Stimulated activated CD4-positive, alpha-beta T cell treated with anti-CD3 and anti-CD28 coated beads, Interleukin-15, amount 100 ng/mL, for 24 hours (primary cell): ENCODE measurements at places on chromosomes 6 and 20.

DNA sequence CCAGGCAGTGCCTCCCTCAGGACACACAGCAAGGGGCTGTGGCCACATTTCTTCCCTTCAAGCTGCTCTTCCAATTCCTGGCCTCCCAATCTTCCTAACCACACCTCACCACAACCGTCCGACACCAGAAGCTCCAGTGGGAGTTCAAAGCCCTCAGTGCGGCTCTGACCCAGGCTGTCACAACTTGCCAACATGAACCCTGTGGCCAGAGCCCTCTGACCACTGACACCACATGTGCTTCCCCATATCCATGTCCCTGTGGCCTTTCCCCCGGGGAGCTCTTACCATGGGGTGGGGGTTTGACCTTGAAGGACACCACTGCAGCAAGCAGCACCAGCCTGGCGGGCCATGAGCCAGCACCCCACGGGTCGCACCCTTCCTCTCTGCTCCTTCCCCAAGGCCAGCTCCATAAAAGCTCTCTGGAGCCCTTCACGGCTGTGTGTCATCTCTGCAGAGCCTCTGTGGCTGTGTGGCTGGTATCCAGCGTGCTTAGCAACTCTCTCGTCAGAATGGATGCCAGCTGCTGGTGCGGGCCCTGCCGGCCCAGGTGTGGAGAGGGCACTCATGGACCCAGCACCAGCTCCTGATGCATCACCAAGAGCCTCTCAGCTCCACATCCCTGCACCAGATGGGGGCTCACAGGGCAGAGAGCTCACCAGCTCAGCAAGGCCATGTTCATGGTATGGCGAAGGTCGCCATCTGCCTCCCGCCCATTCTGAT, 106.1 kb downstream of the PSMB1 start:
- no peak for DNase-seq

GRCh38 chr6:40760887-40761286, 173.7 kb upstream of the LRFN2 start:
- no peak for DNase-seq

GRCh38 chr20:24948939-24949679, at the start of gene CST7:
CST7 (plus strand) TSS chr20:24949269; CDS start chr20:24949506, 237 bp downstream.
- peak; percentile 90 for DNase-seq

GRCh38 chr6:116323863-116324262, 44.1 kb upstream of the TSPYL1 start:
- DNase-seq, result no peak

DNA sequence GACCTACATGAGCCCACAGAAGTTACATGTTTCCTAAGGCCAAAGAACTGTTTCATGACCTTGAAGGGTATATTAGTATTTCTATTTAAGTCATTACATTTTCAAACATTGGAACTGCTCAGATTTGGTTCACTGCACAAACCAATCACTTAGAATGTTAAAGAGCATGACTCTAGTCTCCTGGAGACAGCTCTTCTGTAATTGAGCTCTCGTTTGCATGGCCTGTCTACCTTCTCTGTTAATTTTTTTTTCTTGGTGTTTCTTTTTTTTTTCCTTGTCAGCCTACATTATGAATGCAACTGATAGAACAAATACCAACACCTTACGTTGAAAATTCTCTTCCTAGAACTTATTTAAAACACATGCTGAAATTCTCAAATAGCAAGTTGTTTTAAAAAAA, 860.2 kb upstream of the MAP3K7 start:
- no peak for DNase-seq

DNA sequence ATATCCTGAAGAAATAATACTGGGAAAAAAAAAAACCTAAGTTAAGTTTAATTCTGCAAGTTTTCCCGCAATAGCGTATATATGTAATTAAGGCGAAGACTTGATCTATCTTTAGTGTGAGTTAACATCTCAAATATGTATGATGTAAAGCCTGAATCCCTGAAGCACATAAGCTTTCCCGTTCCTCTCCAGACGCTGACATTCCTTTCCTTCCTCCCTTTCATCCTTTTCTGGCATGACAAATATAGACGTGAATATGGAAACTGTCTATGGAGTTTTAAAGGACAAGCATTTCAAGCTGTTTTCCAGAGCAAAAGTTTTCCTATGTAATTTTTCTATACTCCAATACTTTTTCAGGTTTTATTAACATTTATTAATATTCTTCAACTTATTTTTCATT, 637.0 kb downstream of the COL12A1 start:
- DNase-seq, result no peak

DNA sequence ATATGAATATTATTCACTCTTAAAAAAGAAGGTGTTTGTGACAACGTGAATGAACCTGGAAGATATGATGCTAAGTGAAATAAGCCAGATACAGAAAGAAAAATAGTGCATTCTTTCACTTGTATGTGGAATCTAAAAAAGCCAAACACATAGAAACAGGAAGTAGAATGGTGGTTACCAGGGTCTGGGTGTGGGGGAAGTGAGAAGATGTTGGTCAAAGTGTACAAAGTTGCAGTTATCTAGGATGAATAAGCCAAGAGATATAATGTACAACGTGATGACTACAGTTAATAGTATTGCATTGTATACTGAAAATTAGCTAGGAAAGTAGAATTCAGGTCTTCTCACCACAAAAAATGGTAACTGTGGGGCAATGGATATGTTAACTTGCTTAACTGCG, 151.1 kb upstream of the HCRTR2 start:
- no peak for DNase-seq

- DNase-seq, result no peak
Measured at GRCh38 chr6:154284313-154284853, 72.2 kb downstream of the IPCEF1 start.

DNA sequence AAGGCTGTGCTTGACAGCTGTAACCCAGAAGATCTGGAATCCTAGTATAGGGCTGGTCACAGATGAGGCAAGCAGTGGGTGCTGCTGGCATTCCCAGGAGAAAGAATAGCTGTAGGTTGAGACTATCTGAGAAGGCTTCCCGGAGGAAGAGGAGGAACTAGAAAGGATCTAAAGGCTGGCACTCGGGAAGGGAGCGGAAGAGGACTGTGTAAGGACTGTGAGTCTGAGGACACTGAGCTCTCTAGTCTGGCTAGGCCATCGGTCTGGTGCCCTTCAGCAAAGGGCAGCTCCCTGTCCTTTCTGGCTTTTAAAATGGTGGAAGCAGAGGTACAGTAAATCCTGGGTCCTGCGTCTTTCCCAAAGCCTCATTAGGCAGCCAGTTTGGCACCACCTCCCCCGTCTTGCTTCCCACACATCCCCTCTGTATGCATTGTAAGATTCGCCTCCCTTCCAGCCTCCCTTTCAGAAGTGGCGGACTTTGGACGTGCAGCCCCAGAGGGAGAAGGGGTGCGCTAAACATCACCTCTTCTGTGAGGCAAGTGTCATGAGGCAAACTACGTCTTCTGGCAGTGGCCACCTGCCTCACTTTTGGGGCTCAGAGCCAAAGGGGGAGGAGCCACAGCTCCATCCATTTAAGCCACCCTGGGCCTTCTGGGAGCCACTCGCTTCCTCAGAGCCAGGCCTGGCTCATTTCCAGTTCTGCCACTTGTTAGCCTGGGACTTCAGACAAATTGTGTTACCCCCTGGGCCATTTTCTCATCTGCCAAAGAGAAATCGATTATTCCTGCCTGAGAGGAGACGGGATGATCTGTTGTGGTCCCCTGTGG, 8.6 kb downstream of the SNPH start:
- DNase-seq, result no peak

DNA sequence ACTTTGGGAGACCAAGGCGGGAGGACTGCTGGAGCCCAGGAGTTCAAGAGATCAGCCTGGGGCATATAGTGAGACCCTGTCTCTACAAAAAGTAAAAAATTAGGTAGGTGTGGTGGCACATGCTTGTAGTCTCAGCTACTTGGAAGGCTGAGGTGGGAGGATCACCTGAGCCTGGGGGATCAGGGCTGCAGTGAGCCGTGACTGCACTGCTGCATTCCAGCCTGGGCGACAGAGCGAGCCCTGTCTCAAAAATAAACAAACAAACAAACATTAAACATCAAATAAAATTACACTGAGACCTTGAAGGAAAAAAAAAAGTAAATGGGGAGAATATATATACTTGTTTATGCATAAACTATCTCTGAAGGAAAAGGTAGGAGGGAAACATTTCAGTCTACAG, 387.8 kb downstream of the ZFAND3 start:
- DNase-seq, result no peak

DNA sequence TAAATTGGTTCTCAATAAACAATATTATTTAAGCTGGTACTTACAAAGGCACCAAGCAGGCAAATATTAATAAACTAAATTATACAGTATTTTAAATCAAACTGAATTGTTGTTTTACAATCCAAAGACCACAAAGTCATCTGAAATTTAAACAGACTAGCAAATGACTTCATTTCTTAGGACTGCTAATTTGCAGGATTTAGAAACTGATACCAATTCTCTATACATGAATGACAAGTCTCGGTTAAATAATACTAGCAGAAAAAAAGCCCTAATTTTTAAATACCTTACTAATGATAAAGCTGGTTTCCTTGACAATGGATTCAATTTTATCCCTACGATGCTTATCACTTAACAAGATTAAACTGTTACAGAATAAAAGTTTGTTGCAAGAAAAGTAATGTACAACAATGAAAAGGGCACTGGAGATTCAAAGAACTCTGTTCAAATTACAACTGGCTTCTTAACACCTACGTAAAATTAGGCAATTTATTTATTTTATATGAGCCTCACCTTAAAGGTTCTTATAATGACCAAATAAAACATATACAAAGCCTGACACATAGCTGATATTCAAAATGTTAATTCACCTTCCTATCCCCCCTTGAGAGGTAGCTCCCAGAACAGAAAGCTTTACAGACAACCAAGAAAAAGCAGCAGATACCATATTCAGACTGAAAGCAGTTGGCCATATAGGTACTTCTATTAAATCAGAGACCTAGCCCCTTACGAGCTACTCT, 33.1 kb downstream of the HBS1L start:
- no peak for DNase-seq

- no peak for DNase-seq
Measured at GRCh38 chr20:60583741-60584140, 625.5 kb downstream of the CDH26 start.

- DNase-seq, result no peak
Measured at GRCh38 chr6:22029171-22029570, 267.7 kb downstream of the PRL start.

DNA sequence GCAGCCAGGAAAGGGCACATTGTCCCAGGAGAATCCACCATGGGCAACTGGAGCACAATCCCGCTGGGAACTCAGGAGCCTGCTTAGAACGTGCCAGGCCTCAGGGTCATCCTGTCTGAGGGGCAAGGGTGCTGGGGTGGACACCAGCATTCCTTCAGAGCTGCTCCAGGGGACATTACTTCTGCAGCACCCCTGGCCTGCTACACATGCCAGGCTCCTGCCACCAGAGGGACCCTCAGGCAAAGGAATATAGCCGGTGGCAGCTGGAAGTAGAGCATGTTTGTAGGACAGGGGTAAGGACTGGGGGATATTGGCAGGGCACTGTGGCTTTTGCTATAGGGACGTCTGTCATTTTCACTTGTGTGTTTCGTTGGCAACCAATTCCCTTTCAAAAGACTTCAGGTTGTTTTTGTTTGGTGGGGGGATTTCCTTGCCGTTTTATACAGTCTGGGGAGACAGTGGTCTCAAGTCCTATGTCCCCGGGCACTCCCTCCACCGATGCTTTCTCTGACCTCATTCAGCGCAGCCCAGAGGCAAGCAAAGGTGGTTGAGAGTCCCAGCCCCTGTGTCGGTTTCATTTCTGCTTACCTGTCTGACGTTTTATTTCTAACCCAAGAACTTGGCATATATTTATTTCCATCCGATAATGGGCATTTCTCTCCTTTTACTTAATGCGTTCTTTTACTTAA, 130.8 kb downstream of the JPH2 start:
- DNase-seq, result peak; percentile 57

- DNase-seq, result no peak
Measured at GRCh38 chr6:156406688-156407087, 370.5 kb upstream of the ARID1B start.

- DNase-seq, result peak; percentile 49
Measured at GRCh38 chr6:111838749-111839484, 34.3 kb downstream of the FYN start.

GRCh38 chr6:41427642-41428335, 92.4 kb downstream of the NCR2 start:
- DNase-seq, result peak; percentile 39
